NCI-H1930 (cell line): ENCODE measurements at places on chromosomes 3 and 15.
A peak's percentile ranks its signal among the peaks of the same experiment; 100 is the strongest.

GRCh38 chr3:192128060-192128459, 599.3 kb downstream of the FGF12 start:
- DNase-seq, result no peak

GRCh38 chr15:91625506-91625905, 228.0 kb upstream of the SLCO3A1 start:
- no peak for DNase-seq

DNA sequence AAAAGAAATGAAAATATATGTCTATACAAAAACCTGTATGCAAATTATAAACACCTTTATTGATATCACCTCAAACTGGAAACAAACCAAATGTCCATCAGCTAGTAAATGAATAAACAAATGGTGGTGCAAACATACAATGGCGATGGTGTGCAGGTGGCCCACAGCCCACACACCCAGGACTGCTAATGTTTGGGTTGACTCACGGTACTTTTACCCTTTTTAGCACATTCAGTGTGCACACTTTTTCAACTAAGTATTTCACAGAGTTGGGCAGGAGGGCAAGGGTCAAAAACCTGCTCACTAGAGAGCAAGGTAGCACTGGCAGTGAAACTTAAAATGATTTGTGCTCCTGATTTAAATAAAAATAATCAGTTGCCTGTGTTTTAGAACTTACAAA, 123.1 kb upstream of the BHLHE40 start:
- DNase-seq, result no peak

DNA sequence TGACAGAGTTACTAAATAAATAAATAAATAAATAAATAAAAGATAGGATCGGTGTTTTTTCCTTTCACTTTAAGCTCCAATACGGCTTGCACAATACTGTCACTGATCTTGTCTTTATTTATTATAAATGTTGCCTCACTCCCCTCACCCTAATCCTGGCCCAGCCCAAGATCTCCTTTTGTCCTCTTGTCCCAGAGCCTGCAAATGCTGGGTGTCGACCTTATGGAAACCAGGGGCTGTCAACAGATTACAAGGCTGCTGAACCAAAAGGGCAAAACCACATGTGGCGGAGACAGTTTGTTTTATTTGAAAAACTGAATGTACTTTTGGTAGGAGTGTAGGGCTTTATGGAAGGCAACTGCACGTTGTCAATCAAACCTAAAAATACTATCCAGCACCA, 75.9 kb downstream of the RFTN1 start:
- DNase-seq, result no peak

DNA sequence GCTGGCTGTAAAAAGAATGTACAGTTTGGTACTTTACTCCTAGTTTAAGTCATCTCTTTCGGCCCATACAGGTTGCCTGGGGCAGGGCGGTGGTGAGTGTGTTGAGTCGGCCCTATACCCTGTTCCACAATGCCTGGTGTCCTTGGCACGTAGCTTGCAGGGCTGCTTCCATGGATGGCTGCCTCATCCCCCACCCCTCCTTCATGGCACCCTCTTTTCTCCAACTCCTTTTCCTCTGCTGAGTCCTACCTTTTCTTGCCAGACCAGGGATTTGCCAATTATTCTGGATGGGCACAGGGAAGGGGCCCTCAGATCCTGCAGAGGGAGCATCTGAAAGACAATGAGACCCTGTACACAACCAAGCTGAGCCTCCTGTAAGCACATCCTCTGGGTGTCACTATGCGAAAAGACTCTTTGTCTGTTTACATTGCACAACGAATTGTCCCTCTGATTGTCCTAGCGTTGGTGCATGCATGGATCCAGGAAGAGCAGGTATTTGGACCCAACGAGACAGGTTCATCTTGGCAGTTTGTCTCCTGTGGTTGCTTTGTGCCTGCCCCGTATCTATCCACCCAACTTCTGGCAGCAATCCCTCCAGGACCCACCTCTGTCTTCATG, 73.6 kb upstream of the CGNL1 start:
- DNase-seq, result no peak

GRCh38 chr15:36499412-36500389, 79.7 kb upstream of the CDIN1 start:
- DNase-seq, result no peak

GRCh38 chr3:114194750-114195149, 15.9 kb upstream of the DRD3 start:
- DNase-seq, result no peak

DNA sequence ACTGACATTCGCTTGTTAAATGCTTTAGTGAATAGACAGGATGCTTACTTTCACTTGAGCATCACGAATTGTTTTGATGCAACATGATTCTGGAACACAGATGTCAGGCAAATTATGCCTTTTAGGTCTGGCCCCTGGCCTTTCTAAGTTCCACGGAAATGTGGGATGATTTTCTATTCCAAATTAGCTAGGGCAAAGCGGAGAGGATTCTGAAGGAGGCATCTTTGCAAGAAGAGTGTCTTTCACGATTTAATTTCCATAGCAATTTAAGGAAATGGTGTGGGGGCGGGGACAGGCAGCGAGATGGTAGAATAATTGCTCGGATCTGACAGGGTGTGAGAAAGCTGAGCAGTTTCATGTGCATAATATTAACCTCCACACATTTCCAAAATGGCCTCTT, 238.5 kb upstream of the KCNMB2 start:
- no peak for DNase-seq

DNA sequence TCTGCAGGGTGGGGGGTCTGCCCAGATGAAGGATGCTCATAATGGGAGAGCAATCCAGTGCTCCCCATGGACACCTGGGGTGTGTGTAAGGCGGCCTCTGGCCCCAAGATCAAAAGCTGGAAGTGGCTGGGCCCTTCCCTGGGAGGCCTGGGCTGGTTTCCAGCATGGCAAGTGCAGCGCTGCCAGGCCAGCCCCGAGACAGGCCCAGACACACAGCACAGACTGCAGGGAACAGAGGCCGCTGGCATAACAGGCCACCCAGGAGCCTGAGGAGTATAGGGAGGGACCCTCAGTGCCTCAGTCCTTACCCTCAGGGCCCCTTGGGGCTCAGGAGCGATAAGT, 10.0 kb downstream of the ITPKA start:
- no peak for DNase-seq

DNA sequence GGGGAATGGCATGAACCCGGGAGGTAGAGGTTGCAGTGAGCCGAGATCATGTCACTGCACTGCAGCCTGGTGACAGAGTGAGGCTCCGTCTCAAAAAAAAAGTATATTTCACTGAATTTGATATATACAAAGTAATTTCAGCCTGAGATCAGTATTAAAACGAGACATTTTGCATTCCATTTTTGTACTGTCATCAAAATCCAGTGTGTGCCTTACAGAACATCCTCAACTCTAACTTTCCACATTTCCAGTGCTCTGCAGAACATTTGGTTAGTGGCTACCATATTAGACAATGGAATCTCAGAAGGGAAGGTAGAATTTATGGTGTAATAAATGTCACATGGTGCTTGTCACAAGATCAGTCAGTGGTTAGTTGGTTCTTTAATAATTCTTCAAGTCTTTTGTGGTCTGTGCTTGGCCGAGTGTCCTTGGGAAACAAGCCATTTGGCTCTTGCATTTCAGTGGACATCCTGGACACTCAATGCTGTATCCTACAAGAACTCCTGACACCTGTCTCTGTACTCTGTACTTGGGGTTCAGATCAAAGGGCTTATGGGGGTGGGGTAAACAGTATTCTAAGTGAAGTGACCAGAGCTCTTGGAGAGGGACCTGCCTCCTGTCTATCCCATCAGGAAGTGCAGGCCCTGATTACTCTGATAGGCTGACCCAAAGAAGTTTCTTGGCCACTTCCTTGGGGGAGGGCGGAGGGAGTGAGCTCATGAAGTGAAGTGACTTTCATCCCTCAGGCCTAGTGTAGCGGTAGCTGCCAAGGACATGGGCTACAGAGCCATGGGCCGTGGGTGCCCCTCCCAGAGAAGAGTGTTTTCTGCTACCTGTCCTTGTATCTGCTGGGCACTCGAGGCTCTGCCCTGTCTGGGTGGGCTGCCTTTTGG, 3.7 kb downstream of the ACVR2B start:
- no peak for DNase-seq

DNA sequence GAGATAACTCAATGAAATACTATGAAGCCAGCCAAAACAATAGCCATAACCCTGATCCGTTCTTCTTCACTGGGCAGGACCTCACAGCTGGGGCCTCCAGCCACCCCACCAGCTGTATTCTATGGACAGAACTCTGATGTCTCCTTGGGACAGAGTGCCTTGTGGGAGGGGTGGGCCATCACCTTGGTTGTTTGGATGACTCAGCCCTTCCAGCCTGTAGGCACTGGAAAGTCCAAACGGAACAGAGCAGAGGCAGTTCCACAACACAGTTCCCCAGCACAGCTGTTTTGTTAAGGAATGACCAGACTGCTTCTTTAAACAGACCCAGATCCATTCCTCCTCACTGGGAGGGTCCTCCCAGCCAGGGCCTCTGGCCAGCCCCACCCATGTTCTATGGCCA, 31.9 kb upstream of the ZBED2 start:
- DNase-seq, result no peak

DNA sequence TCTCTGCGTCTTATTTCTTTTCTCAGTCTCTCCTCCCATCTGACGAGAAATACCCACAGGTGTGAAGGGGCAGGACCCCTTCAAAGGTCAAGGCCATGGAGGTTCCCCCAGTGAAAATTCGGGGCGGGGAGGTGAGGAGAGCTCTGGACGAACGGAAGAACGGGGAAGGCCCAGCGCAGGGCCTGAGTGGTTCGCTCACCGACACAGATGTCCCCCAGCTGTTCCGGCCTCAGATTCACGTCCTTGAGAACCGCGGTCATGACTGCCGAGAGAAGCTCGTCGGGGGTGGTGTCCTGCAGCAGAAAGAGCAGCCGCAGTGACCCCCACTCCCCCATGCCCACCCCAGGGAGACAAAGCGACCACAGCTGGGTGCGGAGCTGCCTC, 542 bp downstream of the ACAA1 start:
- no peak for DNase-seq

DNA sequence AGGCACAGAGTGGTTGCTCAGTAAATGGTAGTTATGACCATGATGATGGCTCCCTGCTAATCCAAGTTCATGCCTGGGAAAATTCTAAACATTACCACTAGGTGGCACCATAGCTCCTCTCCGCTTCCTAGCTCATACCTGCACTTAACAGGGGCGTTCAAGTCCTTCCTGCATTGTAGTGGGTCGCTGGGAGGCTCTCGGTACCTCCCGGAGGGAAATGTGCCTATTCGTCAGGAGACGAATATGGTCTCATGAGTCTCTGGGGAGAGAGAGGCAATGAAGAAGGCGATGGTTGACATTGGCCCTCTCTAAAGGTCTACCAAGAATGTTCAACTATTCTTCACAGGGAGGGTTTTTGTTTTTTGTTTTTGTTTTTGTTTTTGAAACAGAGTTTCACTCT, 10.9 kb downstream of the MESP1 start:
- DNase-seq, result peak; percentile 60

GRCh38 chr3:193560870-193561269, 6.2 kb upstream of the ATP13A4 start:
- no peak for DNase-seq

- no peak for DNase-seq
Measured at GRCh38 chr3:8954938-8955763, 8.1 kb downstream of the RAD18 start.

DNA sequence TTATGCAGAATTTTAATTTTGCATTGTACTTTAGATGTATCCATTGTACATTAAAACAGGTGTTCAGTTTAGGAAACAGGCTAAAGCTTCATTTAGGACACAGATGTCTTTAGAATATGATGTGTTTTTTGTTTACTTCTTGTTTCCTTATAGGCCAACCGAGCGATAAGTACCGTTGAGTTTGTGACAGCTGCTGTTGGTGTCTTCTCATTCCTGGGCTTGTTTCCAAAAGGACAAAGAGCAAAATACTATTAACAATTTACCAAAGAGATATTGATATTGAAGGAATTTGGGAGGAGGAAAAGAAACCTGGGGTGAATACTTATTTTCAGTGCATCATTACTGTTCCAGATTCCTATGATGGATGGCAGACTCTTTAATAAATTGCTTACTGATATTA, 29.4 kb downstream of the PLAAT1 start:
- DNase-seq, result no peak

DNA sequence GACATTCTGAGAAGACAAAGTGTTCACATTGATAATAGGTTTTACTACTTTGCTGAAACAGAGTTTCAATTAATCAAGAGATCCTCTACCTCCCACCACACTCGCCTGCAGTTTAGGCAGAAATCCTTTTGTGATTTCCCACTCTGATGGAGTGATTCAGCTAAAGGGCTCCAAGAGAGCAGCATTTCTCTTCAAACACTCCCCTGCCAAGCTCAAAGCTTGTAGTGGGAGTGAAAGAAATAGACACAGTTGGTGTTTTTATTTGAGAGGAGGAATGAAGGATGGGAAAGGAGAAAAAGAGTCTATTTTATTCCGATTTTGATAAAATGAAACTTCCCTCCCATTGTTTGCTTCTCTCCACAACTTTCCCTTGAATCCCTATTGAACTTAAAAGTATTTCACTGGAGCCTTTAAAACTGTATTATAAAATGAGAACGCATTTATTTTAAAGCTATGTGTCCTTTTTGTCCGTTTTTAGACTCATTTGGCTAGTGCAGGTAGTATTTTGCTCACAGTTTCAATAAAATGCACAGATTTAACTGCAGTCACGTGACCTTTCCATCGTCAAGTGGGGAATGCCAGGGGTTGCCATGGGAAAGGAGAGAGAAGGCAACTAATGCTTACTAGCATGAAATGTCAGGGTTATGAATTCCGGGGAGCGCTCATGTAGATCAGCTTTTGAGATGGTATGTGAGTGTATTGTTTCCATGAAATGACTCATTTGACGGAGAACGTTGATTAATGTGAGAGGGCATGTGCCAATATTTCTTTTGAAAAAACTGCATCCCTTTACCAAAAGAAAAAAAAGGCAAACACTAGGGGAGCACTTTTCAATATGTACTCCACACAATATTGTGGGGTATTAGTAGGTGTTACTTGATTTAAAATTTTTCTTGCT, 7.7 kb upstream of the OSBPL11 start:
- DNase-seq, result no peak

DNA sequence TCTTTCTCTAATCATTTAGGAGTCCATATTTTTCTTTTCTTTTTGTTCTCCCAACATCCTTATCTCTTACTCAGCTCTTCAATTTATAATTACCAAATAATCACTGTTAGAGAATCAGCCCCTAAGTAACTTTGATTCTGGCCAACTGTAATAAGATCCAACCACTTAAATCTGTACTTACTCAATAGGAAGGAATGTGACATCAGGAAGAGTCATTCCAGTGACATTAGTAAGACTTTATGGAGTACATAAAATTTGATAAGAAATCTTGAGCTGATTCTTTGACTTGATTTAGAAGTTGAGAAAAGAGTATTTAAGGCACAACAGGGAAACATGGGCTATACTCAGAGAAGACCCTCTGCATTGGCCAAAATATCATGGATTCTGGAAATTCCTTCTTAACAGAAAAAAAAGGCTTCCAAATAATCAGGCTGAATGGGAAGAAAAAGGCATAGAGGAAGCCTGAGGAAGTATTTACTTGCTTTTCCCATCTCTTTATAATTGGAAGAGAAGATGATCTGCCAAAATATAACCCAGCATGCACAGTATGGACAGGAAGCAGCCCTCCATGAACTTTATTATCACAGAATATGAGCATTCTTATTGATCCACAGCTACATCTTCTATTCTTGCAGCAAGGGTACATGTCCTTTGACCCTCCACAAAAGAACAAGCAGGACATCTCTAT, 289.7 kb upstream of the TPRG1 start:
- DNase-seq, result no peak
